ENCODE measurements at places on chromosomes 1 and 21.
A peak's percentile ranks its signal among the peaks of the same experiment; 100 is the strongest.

GRCh38 chr1:214276786-214277185 is 4.2 kb upstream of the SMYD2 start:
- DNase-seq: no peak

DNA sequence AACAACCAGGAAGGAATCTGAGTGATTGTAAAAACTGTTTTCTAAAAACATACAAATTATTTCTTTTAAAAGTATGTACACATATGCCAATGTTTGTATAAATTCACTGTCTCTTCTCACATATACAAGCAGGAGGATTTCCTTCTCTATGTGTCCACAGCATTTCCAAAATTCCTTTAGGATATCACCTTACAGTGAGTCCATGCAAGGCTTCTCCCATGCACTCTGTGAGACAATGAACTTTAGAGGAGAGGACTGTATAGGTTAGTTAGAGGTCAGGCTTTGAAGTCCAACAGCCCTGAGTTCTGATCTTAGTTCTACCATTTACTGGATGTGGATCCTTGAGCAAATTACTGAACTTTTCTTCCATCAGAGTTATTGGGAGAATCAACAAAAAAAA is 34.1 kb upstream of the USH2A start:
- no peak for DNase-seq

- DNase-seq: no peak
These were observed 332.4 kb downstream of the CAMTA1 start for GRCh38 chr1:7117399-7118281.

- DNase-seq: no peak
These were observed 268.2 kb downstream of the LRRC7 start for GRCh38 chr1:69835955-69836354.

- peak; percentile 19 for DNase-seq
These were observed 25.5 kb downstream of the UTS2 start for GRCh38 chr1:7827126-7827955.

- no peak for DNase-seq
These were observed 43.4 kb downstream of the RPRD2 start for GRCh38 chr1:150407330-150407729.

DNA sequence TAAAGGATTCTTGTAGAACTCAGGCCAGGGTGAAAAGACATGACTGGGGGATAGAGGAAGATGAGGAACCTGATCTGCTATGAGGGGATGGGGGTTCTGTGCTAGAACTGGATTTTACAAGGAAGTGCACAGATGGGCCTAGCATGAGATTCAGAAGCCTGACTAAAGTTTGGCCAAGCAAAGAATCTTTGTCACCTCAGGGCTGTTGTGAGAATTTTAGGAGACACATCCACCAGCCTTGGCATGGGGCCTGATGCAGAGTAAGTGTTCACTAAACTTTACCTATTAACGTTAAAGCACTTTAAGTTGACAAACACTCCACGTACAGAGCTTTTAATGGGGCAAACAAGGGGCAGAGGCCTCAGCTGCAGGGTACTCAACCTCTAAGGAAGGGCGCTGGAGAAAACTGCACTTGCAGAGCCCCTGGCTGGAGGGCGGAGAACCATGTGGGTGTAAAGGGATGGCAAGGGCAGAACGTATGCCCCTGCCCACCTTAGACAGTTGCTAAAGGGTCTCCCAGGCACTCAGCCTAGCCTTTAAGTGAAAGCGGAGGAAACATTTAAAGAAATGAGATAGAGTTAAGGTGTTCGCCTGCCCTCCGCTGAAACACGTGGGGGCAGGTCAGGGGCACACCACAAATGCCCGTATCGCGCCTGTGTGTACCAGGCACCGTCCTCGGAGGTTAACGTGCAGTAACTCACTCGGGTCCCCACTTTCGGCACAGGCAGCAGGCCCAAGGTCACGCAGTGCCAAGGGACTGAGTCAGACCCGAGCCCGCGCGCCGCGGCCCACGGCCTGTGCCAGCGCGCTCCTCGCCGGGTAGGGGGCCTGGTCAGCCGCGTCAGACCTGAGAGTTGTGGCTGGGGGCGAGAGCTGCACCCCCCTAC is 990 bp upstream of the MRPS6 start:
- peak; percentile 8 for DNase-seq

DNA sequence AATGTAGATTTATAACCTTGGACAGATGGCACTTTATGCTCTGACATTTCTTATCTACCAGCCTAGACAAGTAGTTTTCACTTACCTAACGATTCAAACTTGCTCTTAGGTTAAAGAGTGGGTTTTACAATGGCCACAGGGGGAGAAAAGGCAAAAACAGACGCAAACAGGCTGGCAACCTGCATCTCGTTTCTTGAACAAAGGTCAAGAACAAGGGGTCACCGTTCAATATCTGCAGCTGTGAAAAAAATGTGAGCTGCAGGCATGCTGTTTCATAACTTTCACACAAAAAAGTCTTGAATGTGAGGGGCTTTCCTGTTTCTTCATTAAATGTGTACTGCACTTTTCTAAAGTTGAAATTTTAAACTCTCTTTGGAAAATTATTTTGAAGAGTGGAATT is 49.4 kb downstream of the SYDE2 start:
- no peak for DNase-seq
